Pulmonary artery endothelial cell (primary cell): ENCODE measurements at places on chromosomes 1 and 21.

- no peak for DNase-seq
Observed at GRCh38 chr1:55610203-55610602, 395.0 kb upstream of the USP24 start.

DNA sequence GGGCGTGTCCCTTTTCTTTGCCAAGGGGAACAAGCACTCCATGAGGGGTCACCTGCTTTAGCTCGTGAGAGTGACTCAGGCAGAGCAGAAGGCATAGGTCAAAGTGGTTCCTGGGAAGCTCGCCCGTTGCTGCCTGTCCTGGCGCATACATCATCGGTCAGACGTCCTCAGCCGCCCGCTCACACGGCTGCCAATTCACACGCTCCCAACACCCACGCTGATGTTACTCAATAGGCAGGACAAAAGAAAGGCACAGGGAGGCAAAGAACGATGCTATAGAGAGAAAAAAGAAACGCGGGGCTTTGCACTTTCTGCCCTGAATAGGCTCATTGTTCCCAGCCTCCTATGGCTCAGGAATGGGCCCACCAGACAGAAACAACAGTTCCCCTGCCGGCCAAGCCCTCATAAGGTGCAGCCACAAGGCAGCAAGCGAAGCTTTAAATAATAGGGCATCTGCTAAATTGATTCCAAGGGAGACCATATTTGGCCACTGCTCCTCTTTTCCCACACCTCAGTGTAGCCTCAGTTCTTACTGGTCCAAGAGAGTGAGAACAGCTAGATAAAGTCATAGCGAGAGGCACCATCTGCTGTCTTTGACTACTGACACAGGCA is 38.7 kb downstream of the VTCN1 start:
- no peak for DNase-seq

GRCh38 chr1:61169634-61170033 is 87.3 kb downstream of the NFIA start:
- no peak for DNase-seq

DNA sequence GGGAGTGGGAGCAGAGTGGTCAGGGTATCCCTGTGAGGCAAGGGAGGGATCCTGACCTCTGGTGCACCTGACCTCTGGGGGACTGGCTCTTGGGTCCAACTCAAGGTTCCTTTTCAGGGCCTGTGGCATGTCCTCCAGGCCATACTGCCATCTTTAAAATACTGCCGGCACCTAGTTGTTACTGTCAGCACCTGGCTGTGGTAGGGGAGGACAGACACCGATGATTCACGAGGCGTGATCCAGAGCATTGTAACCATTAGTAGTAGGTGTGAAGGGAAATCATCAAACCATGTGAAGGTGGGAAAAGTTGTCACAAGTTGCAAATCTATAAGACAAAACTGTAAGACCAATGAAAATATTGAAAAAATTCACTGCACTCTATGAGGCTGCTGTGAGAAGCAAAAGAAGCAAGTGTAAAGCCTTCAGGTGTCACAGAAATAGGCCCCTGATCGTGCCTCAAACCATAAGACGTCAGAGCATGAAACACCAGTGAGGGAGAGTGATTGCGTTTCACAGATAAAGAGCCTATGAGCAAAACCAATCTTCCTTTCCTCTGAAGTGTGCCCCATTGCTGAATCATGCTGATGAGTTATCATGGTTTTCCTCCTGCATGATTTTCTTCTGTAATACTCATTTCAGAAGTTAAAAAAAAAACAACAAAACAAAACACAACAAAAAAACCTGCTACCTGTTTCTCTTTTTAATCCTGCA is 55.3 kb downstream of the CDC7 start:
- no peak for DNase-seq

DNA sequence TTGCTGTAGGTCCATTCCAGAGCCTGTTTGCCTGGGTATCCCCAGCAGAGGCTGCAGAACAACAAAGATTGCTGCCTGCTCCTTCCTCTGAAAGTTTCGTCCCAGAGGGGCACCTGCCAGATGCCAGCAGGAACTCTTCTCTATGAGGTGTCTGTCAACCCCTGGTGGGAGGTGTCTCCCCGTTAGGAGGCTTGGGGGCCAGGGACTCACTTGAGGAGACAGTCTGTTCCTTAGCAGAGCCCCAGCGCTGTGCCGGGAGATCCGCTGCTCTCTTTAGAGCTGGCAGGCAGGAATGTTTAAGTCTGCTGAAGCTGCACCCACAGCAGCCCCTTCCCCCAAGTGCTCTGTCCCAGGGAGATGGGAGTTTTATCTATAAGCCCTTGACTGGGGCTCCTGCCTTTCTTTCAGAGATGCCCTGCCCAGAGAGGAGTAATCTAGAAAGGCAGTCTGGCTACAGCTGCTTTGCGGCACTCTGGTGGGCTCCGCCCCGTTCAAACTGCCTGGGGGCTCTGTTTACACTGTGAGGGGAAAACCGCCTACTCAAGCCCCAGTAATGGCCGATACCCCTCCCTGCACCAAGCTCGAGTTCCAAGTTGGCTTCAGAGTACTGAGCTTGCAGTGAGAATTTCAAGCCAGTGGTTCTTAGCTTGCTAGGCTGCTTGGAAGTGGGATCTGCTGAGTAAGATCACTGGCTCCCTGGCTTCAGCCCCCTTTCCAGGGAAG is 8.7 kb upstream of the SLC25A24 start:
- no peak for DNase-seq

GRCh38 chr1:90325168-90325567 is 330.3 kb downstream of the ZNF326 start:
- no peak for DNase-seq

- DNase-seq: no peak
Observed at GRCh38 chr1:161958425-161958824, 65.2 kb downstream of the OLFML2B start.

DNA sequence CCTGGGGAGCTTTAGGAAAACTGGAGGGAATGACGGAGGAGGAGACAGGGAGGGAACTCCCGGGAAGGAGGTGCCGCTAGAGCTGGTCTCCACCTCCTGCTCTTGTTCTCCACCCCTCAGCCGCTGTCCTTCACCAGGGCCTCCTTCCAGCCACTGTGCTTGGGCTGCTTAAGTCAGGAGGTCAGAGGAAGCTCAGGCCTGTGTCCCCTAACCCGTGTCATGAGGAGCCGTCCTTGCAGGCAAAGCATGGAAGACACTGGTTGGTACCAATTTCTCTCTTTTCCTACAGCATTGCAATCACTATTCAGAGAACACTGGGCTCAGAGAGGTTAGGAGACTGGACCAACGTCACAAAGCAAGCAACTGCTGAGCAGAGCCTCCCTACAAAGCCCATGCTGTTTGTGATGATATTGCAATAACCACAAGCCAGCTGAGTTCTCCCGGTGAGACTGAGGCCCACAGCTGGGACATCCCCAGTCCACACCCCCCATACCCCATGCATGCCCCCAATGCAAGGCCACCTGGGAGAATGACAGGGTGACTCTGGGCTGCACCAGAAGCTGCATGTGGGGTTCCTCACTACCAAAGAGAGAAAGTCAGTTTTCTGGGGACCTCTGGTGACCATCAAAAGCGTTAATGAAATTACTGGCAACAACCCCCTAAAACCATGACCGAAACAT is 427.5 kb downstream of the NPHP4 start:
- DNase-seq: no peak

DNA sequence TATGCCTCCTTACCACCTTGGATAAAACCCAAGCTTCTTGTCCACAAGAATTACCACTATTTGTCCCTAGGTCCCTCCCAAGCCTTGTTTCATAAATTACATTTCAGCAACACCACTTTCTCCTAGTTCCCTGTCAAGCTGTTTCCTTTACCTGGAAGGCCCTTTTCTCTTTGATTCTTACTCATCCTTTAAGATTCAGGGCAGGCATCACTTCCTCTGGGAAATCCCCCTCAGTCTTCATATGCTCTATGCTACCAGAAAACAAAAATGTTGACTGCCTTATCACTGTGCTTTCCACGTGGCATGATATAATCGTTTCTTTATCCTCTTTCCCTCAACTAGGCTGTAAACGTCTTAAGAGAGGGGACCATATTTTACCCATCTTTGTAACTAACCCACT is 102.7 kb downstream of the LYST start:
- DNase-seq: no peak

GRCh38 chr21:36178349-36178748 is 21.7 kb downstream of the DOP1B start:
- no peak for DNase-seq

- DNase-seq: no peak
Observed at GRCh38 chr1:190169311-190170067, 308.2 kb downstream of the BRINP3 start.
